ENCODE measurements at places on chromosomes 1 and 21.

- no peak for DNase-seq
Measured at GRCh38 chr1:85611856-85612255, 31.3 kb downstream of the CCN1 start.

- DNase-seq = no peak
Measured at GRCh38 chr1:228366866-228367741, 39.5 kb downstream of the TRIM11 start.

DNA sequence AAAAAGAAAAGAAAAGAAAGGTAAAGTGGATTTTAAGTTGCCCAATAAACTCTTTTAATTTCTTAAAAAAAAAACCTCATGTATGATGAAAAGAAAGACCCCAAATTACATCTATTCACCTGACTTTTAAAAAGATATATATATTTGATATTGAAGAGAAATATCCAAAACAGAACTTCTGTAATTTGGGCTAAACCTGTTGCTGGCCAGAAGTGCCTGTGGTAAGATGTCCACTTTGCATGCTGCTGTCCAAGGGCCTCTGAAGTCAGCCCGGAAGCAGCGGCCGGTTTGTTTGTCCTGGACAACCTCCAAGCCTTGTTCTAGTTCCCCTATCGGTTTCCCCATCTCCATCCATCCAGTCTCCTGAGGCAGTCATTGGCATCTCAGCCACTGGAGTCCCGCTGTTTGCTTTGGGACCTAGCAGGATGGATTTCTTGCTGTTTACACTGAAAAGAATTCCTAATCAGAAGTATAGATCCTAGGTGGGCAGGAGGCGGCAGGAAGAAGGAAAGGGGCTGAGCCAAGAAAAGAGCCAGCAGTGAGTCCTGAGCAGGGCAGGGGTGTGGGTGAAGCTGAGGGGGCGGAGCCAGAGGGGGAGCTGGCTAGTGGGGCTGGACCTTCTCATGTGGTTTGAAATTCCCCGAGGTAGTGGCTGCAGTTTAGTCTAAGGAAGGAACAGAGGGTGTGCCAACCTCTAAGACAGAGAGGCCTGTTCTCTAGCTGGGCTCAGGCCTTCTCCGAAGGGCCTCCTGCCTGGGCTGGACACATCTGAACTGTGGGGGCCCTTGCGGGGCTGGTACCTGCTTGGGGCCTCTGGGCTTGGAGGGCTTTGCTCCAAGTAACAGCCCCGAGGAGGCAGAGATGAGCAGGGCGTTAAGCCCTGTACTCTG lies 3.3 kb downstream of the NCMAP start:
- DNase-seq = no peak

GRCh38 chr1:94974241-94974640 lies 47.3 kb upstream of the CNN3 start:
- DNase-seq = no peak

DNA sequence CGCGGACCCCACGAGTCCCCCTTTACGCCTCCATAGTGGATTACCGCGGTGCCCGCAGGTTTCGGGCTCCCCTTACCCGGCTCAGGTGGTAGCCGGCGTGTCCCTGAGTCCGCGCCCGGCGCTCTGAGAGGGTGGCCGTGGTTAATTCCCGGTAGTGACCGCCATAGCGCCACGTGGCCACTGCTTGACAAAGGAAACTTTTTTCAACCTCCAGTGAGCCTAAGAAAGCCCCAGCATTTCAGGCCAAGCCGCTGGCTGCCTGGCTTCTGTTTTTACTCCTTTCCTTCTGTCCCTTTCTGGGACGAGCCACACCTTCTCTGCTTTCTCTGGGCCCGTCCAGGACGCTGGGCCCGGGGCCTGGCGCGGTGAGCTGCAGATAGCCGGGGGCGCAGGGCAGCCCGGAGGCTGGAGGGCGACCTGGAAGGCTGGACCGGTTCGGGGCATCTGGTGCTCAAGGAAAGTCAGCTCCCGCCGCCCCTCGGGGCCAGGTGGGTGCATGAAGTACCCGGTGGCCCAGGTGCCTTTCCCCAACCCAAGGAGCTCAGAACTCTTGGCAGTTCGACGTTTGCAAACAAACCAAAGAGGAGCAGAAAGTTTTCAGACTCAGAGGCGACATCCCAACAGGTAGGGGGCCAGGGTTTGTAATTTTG lies 540 bp upstream of the C1orf198 start:
- DNase-seq = no peak

GRCh38 chr21:46424621-46425020 lies 34.1 kb upstream of the DIP2A start:
- DNase-seq = no peak

- DNase-seq = no peak
Measured at GRCh38 chr21:45211661-45212060, 76.0 kb downstream of the POFUT2 start.

DNA sequence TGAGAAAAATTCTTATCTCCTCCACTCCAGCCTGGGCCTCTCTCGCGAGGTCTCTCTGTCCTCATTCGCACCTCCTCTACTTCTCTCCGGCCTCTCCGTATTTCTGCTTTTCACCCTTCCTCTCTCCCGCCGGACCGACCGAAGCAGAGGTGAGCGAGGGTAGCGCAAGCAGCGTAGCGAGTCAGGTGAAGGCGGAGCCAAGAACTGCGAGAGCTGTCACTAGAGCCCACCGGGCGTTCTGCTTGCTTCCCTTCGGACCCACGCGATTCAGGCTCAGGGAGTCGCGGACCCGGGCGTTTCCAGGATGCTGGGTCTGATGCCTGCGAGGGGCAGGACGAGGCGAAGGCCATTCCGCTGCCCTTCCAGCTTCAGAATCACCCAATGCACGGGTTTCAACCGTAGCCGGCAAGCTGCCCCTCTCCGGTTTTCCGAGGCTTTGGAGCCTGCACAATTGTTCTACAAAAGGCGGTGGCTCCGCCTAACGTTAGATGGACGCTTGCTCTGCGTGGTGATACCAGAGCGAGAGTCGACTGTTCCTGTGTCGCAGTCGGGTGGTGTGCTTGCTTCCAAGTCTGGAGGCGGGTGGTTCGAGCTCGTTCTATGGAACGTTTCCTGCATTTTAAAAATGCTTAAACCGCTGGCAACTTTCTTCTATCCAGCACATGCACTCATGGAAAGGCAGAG lies 310.2 kb downstream of the FAM72C start:
- no peak for DNase-seq

DNA sequence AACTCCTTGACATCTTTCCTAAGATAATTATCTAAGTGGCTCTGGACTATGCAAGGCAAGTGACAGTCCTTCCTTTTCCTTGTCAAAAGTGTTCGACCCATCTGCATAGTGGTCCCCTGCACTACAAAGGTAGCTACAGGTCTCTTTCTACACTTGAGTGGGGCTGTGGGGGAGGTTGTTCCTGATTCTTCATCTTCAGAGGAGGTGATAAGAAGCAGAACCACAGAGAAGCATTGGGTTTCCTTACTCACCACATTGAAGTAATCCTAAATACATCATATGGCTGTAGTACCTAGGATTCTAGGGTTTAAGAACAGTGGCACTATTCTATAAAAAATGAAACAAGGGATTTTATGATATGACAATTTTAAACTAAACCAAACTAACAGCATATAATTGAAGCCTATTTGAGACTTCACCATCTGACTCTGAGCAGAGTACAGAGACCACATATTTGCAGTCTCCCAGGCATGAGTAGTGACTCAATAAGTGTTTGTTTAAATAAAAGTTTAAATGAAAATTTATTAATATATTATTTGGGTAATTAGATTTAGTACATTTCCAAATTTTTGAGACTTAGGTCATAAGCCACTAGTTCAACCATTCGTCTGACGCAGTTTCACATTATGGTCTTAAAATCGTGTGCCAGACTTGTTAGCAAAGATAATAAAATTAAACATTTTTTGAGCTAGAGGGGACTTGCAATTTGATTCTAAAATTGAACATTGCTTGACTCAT lies 54.9 kb upstream of the NEK7 start:
- no peak for DNase-seq

GRCh38 chr1:240732390-240732789 lies 120.4 kb upstream of the GREM2 start:
- no peak for DNase-seq

- no peak for DNase-seq
Measured at GRCh38 chr1:13478692-13479091, 35.1 kb downstream of the LRRC38 start.

DNA sequence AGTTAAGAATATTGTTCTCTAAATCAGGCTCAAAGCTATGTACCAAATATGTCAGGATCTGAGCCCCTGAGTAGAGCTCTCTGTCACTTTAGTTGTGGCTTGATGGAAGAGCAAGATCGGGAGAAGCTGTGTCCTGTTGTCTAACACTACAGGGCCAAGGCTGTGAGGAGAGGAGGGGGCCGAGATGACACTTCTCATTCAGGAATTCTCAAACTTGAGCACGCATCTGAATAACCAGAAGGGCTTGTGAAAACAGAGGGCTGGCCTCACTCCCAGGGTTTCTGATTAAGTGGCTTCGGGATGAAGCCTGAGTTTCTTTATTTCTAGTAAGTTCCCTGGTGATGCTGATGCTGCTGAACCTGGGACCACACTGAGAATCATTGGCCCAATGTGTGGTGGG lies 209.2 kb upstream of the DAB1 start:
- no peak for DNase-seq

- no peak for DNase-seq
Measured at GRCh38 chr1:1491601-1492000, 20.0 kb downstream of the ATAD3B start.

Measured in type B pancreatic cell (in vitro differentiated cells).